ENCODE measurements at places on chromosomes 11 and 22.
A peak's percentile ranks its signal among the peaks of the same experiment; 100 is the strongest.

DNA sequence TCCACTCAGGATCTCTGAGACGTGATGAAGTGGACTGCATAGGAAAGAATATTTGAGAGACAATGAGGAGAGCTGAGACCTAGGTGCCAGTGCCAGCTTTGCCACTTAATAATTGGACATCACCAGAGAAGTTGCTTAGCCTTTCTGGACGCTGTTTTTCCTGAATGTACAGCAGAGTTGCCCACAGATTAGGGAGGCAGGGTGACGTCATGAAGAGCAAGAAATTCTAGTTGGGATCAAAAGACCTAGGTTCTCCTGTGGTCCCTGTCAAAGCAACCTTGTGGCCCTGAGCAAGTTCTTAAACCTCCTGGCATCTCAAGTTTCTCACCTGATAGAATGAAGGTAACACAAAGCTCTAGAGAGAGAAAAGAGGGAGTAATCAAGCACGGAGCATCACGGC lies 174.6 kb upstream of the TENM4 start:
- DNase-seq: no peak

GRCh38 chr22:37643225-37643847 lies 3.9 kb downstream of the SH3BP1 start:
- DNase-seq: no peak

DNA sequence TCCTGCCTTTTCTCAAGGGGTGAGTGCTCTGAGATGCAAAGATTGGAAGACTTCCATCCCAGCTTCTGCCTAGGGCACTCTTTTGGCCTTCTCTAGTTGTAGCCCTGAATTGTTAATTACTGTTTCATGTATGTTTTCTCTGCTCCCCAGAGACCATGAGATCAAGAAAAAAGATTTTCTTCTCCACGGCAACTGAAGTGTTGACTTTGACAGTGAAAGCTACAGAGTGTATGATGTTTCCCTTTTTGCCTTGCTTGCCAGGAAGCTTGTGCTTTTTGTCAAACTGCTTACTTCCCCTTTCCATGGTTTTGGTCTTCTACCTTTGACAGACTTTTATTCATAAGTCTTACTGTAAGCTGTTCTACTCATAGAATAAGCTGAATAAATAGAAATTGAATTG lies 23.3 kb upstream of the EIF3D start:
- DNase-seq: no peak

- no peak for DNase-seq
Observed at GRCh38 chr11:15663777-15664218, 549.1 kb downstream of the INSC start.

DNA sequence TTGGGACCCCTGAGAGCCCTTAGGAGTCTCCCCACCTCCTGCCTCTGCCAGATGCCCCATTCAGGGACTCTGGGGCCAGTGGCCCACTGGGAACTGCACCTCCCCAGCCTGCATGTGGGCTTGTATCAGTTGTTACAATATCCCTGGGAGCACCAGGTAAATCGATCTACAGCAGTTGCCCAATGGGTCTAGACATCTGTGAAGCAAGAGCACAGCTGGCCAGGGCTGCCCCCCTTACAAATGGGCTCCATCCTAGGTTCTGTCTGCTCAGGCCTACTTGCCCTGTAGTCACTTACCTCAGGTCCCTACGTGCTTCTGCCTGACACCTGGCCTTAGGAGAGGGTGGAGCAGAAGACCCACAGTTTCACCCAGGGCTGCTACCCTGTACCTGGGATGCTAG lies 62.7 kb downstream of the HIRA start:
- no peak for DNase-seq

DNA sequence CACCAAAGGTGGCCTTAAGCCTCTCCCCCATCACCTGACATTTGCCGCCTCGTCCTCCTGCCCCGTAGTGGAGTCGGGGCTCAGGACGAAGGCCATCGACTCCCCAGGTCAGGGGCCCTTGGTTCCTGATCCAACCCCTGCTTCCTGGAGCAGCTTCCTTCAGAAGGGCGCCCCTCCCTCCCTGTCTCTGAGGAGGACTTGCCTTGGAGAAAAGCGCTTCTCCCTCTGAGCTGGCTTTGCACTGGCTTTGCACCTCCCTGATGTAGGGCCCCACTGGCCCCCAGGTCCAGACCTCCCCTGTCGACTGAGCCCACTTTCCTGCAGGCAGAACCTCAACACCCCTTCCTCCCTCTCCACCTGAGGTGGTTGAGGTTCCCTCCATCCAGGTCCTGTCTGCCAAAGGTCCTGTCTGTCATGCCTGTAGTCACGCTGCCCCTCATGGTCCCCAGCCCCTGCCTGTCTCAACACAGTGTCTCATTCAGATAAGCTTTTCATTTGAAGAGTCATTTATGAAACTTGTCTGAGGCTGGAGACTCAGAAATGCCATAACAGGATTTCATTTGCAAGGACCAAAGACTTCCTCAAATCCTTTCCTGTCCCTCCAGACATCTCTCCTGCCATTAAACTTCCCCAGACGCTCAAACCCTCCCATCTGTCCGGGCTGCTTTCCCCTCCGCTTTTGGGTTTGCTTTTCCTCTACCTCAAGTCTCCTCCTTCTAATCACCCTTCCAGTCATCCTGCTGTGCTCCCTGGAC lies 78.4 kb downstream of the MYO7A start:
- no peak for DNase-seq

DNA sequence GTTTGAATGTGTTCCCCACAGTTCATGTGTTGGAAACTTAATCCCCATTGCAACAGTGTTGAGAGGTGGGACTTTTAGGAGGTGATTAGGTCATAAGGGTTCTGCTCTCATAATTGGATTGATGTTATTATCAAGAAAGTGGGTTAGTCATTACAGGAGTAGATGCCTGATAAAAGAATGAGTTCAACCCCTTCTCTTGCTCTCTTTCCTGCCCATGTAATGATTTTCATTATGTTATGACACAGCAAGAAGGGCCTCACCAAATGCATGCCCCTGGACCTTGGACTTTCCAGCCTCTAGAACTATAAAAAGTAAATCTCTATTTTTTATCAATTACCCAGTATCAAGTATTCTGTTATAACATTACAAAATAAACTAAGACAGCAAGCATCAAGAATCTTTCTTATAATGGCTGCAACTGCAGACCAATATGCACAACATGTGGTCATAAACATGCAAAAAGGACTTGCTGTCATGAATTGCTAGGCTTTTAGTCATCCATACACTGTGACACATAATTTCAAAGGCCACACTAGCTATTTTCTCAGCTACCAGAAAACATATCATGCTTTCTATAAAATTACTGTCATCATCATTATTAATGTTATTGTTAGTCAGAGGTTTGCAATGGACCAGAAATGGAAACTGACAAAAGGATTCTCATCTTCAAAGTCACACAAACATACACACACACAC lies 99.9 kb upstream of the GUCY1A2 start:
- no peak for DNase-seq

DNA sequence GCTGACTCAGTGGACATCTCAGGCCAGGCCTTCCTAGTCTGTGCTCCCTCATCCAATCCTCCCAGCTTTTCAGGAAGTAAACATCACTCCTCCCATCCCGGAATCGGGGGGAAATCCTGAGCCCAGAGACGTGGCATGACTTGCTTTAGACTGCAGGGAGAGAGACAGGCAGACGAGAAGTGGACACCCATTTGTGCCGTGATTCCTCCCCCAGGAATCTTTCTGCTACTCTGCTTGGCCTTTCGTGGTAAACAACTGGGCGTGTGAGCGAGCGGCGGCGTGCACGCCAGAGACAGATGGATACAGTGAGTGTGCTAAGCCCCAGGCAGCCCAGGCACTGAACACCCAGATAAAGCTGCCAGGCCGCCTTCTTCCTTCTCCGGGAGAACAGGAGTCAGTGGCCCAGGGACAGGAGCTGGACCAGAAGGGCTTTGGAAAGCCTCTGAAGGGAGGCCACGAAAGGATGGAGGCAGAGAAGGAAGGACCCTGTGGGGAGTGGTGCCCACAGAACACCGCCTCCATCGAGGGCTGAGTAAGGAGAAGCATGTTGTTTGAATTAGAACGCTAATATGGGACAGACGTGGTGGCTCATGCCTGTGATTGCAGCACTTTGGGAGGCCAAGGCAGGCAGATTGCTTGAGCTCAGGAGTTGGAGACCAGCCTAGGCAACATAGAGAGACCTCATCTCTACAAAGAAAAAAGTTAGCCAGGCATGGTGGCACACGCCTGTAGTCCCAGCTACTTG lies 53.0 kb upstream of the PRR5 start:
- DNase-seq: no peak

- DNase-seq: peak; percentile 71
Observed at GRCh38 chr11:129790106-129790505, 25.5 kb upstream of the TMEM45B start.

DNA sequence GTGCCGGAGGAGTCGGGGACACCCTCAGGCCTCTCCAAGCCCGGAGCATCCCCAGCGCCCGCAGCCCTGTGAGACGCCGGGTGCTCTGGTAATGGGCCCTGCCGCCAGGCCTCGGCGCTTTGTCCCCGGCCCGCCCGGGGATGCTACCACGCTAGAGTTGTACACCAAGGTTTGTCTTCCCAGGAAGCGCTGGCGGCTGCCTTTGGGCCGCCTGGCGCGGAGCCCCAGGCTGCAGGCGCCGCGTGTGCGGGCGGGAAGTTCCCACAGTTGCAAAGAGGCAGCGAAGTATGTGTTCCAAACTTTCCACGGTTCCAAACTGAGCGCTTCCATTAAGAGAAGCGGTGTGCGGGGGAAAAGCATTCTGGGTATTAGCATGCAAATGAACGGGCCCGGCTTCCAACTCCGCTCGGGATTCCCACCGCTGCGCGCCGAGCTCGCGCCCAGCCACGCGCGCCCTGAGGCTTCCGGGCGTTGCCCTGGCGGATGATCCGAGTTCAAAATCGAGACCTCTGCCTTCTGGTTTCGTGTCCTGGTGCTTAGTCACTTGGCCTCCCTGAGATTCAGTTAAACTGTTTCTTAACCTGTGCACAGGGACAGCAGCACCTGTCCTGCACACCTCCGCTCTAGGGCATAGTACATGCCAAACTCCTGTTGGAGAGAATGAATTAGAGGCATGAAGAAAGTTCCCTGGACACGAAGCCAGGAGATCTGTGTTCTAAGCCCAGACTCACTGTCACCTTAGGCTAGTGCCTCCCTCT lies 1.3 kb upstream of the PATZ1 start:
- DNase-seq: peak; percentile 29

DNA sequence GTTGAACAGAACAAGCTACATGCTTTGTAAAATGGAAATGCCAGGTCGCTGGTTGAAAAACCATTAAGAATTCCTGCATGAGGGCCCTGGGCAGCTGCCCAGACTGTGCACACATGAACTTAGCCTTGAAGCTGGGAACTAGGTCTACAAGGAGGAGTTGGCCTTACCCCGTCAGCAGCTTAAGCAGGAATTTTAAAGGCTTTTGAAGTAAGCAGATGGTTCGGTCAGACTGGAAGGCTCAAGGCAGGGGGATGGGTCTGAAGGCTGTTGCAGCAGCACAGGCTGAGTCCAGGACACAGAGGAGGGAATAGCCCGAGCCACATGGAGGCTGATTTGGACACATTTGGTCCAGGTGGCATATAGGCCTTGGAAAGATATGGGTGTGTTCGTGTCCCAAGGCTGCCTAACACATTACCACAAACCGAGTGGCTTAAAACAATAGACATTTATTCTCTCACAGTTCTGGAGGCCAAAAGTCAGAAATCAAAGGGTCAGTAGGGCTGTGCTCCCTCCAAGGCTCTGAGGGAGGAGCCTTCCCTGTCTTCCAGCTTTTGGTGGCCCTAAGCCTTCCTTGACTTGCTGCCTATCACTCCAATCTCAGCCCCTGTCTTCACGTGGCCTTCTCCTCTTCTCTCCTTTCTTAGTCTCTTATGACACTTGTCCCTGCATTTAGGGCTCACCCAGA lies 11.6 kb downstream of the LIF start:
- no peak for DNase-seq

DNA sequence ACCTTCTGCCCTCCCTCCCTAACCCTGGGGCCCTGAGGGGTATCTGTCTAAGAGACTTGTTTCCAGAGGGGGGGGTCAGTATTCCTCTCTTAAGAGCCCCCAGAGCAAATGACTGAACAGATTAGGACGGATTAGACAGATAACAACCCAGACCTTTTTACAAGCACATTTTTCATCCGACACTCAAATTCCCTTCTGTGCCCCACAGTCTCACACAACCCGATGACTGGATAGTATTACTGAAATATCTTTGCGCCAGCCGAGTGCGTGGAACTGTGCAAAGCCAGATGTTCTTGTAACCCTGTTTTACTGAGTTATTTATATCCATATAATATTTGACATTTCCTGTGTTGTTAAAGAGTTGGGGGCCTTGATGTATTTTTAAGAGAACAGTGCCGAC lies 30.9 kb upstream of the FLI1 start:
- DNase-seq: peak; percentile 48

DNA sequence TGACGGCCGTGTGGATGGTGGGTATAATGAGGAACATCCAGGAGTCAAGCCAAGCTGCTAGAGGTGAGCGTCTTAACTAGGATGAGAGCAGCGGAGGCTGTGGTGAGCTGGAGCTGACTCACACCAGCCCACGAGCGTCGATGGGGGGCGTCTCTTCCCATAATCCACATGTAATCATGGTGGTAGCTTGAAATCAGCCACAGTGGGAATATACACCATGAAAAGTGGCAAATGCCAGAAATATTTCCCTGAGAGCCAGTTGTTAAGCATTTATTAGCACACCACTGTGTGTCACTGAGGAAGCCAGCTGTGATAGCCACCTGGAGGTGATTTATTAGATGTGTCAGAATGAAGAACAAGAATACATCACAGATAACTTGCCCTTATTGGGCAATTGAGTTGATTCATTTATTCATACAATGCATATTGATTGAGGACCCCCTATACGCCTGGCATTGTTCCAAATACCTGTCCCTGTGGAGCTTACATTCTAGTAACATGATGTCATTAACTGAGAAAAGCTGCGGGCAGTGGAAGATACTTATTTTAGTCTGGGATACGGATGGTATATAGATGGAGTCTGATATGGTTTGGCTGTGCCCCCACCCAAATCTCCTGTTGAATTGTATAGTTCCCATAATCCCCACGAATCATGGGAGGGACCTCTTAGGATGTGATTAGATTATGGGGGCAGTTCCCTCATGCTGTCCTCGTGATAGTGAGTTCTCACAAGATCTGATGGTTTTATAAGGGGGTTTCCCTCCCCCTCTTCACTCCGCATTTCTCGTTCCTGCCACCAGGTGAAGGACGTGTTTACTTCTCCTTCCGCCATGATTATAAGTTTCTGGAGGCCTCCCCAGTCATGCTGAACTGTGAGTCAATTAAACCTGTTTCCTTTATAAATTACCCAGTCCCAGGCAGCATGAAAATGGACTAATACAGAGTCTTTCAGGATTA lies 473.4 kb downstream of the METTL15 start:
- no peak for DNase-seq

DNA sequence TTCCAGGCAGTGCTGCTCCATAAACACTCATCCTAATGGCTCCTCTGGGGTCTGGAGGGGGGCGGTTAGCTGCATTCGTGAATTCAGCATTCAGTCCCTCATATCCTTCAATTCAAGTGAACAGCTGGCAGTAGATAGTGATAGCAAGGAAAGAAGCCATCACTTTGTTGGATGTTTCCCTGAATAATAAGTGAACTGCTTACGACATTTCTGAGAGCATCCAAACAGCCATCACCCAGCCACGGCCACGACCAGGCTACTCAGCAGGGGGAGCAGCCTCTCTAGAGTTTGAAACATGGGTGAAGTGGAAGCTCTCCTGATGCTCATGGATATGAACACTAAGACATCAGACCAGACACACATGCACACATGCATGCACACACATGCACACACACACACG lies 163.6 kb downstream of the NTM start:
- no peak for DNase-seq

Data from GF-D8 (cell line).